ENCODE measurements at places on chromosomes 13 and 19. TPM values are rescaled to one million over a fixed set of nuclear protein-coding genes. Genes with fewer than 3 reads are reported as not detected.
A peak's percentile ranks its signal among the peaks of the same experiment; 100 is the strongest.

The ERICH6B gene
- not detected for total RNA-seq

The ZBTB32 gene
- total RNA-seq, result not detected

The PCP2 gene
- total RNA-seq, result not detected

The SMIM44 gene
- total RNA-seq, result not detected

The C19orf33 gene
- not detected for total RNA-seq

The KLK3 gene
- not detected for total RNA-seq

The IGLON5 gene
- total RNA-seq, result not detected

The ADAT3 gene
- 2.9 TPM for total RNA-seq

The NXNL1 gene
- total RNA-seq, result not detected

The SOX1 gene
- total RNA-seq, result not detected

- peaks cover 2% of the 10 kb centered on the region for H3K27me3 ChIP-seq
- H3K4me1 ChIP-seq, result peaks cover 56% of the 10 kb centered on the region
- peaks cover 29% of the 10 kb centered on the region for H3K36me3 ChIP-seq
- no peak for DNase-seq
Observed at GRCh38 chr19:16200038-16201010, 2.6 kb downstream of the AP1M1 start.

DNA sequence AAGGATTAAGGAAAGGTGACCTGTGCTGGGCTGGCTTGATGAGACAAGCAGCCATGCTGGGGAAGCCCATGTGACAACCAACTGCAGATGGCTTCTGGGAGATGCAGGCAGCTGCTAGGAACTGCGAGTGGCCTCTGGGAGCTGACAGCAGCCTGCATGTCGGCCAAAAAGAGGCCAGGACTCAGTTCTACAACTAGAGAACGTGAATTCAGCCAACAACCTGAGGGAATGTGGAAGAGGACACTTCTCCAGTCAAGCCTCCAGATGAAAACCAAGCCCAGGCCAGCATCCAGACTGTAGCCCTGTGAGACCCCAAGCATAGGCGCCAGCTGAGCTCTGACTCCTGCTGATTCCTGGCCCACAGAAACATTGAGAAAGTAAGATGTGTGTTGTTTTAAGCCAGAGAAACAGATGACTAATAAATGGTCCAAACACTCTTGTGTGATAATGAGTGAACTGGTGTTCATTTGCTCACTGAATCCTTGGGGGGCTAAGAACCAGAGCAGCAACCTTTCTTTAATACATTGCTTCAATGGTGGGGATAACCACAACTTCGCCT is 45.0 kb downstream of the SLC7A1 start:
- H3K36me3 ChIP-seq, result peaks cover 71% of the 10 kb centered on the region
- no peak overlapping the region for H3K4me3 ChIP-seq
- peak overlapping the region; percentile 46 for H3K27ac ChIP-seq
- H3K27me3 ChIP-seq, result peaks cover 1% of the 10 kb centered on the region
- DNase-seq, result no peak
- peaks cover 92% of the 10 kb centered on the region for H3K4me1 ChIP-seq

- no peaks in the 10 kb centered on the region for H3K36me3 ChIP-seq
- no peak for DNase-seq
- H3K4me3 ChIP-seq, result no peak overlapping the region
- H3K4me1 ChIP-seq, result no peaks in the 10 kb centered on the region
- H3K27ac ChIP-seq, result no peak overlapping the region
Observed at GRCh38 chr13:104314926-104315535, 1248.8 kb upstream of the SLC10A2 start.

DNA sequence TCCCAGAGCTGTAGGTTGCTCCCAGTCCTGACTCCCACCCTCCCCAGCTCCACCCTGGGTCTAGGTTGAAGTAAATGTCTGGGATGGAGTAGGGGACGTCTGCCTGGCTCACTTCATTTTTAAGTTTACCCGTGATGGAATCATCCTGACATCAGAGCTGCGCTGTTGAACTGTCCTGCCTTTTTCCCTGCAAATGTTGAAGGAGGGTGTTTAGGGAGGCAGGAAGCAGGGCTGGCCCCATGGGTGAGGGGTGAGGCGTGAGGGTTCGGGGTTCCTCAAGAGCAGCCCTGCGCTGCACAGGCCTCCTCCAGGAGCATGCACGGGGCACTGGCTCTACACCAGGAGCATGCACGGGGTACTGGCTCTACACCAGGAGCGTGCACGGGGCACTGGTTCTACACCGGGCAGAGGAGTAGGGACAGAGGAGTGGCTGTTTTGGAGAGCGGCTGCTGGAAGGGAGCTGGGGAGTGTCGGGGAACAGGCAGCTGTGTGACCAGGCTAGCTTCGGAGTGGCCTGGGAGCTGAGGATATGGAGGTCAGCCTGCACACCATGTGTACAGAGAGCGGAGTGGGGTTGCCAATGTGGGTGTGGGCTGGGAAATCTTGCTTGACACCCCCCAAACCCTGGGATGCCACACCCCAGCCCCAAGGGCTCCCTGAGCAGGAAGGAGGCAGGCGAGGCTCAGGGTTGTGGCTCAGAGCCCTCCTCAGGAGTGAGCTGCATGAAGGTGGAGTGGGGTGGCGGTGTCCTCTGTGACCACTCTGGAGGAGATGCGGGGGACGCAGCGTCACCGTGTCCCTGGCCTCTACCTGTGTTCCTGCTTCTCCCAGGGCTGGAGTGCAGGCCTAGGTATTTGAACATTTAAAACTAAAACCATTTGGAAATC is 63.3 kb downstream of the GPR12 start:
- no peak overlapping the region for H3K4me3 ChIP-seq
- peaks cover 21% of the 10 kb centered on the region for H3K4me1 ChIP-seq
- peaks cover 14% of the 10 kb centered on the region for H3K36me3 ChIP-seq
- H3K27ac ChIP-seq, result no peak overlapping the region

DNA sequence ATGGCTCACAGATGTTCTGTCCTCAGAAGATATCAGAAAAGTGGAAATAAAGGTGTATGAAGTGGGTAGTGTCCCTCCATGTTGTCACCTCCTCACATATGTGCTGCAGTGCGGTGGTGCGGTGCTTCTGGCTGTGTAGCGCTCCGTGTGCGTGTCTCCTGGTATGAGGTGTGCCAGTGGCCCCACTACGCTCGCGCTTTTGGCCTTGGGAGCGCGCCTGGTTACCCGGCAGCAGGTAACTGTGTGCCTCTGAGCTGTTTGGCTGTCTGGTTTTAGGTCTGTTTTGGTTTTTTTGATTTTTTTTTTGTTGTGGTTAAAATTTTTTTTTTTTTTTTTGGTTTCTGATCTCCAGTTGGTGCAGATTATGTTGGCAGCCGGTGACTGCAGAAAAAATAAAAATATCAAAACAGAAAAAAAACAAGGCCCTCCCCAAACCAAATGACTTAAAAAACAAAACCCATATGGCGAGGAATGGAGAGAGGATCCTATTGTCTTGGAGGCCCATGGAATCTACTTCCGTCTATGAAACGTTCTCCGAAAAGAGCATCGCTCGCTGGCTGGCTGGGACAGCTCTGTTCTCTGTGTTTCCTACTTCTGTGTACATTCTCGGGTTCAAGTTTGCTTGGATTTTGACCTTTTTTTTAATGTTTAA is 7.9 kb downstream of the HNRNPL start:
- peak overlapping the region; percentile 56 for H3K27ac ChIP-seq
- H3K36me3 ChIP-seq, result peaks cover 80% of the 10 kb centered on the region
- peaks cover 75% of the 10 kb centered on the region for H3K4me1 ChIP-seq
- no peak for DNase-seq
- H3K27me3 ChIP-seq, result peaks cover 23% of the 10 kb centered on the region
- H3K4me3 ChIP-seq, result peak overlapping the region; percentile 11

- DNase-seq, result no peak
- H3K27ac ChIP-seq, result no peak overlapping the region
- H3K36me3 ChIP-seq, result no peaks in the 10 kb centered on the region
- H3K27me3 ChIP-seq, result peaks cover 5% of the 10 kb centered on the region
Observed at GRCh38 chr19:17842663-17843291, 5.0 kb downstream of the JAK3 start.

DNA sequence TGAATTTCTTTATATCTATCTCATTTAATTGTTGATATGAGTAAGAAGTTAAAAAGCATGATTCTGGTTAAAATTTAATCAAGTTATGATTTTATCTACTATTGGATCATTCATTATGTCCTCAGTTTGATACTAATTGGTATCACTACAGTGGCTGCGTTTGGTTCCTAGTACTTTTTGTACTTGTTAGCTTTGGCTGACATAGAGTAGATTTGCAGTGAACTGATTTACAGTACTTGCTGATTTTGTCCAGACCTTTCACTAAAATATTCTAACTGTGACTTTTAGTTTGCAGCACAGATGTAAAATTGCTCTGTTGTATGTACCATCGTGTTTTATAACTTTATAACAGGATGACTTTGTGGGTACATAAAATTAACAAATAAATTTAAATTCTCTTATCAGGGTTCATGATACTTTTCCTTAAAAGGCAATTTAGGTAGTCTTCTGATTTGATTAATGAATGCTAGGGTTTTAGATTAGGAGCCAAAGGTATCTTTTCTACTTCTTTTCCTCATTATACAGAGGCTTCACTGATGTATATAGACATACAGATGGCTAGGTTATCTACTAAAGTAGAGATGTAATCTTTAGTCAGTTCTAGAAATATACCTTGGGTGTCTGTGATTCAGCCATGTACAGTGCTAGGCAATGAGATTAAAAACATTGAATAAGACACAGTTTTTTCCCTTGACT is 8.7 kb downstream of the UCHL3 start:
- no peaks in the 10 kb centered on the region for H3K27me3 ChIP-seq
- no peak for DNase-seq
- peaks cover 48% of the 10 kb centered on the region for H3K4me1 ChIP-seq
- peak overlapping the region; percentile 53 for H3K27ac ChIP-seq

- H3K27ac ChIP-seq, result no peak overlapping the region
- no peak overlapping the region for H3K4me3 ChIP-seq
- no peaks in the 10 kb centered on the region for H3K36me3 ChIP-seq
- H3K4me1 ChIP-seq, result peaks cover 7% of the 10 kb centered on the region
Observed at GRCh38 chr19:6465006-6465405, 935 bp downstream of the CRB3 start.

- no peaks in the 10 kb centered on the region for H3K36me3 ChIP-seq
- H3K4me3 ChIP-seq, result no peak within 1 kb of the TSS
- H3K27me3 ChIP-seq, result peaks cover 27% of the 10 kb centered on the region
- DNase-seq, result no peak
- H3K27ac ChIP-seq, result no peak within 1 kb of the TSS
Observed at GRCh38 chr19:3868770-3869456, at the start of gene ZFR2. ZFR2 (minus strand) TSS chr19:3869038; CDS start chr19:3869017, 21 bp downstream.

- peak; percentile 1 for DNase-seq
- H3K4me1 ChIP-seq, result peaks cover 7% of the 10 kb centered on the region
- peaks cover 41% of the 10 kb centered on the region for H3K36me3 ChIP-seq
- no peak overlapping the region for H3K27ac ChIP-seq
- H3K4me3 ChIP-seq, result no peak overlapping the region
Observed at GRCh38 chr13:49183672-49184325, 36.3 kb upstream of the MLNR start.

DNA sequence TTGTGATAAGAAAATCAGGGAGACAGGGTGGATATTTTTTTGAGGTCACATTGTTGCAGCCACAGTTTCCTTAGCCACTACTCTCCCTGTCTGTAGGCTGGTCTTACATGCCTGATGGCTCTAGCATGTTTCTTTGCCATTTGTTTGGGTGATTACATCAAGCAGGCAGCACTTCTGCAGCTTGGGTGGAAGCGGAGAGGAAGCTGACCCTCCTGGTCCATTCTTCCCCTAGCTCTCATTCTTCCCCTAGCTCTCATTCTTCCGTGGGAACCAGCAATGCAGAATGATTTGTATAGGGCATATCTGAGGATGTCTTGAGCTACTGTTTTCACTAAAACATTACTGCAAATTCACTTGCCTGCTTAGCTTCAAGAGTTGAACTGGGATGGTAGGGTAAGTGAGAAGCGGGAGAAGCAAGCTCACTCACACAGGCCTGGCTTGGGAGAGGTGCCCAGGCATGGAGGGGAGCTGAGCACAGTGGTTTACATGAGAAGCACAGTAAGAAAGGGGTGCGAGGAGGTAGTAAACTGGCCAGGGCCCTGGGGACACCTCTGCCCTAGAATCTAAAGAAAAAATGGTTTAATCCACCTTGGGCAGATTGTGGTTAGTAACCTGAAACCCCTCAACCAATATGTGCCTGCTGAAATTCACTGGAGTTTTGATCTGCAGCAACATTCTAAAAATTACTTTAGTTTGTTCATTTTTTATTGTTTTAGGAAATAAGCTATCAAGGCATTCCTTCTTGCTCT is 538.9 kb downstream of the RFC3 start:
- peak overlapping the region; percentile 60 for H3K4me3 ChIP-seq
- H3K27me3 ChIP-seq, result no peaks in the 10 kb centered on the region
- peaks cover 11% of the 10 kb centered on the region for H3K36me3 ChIP-seq
- H3K27ac ChIP-seq, result peak overlapping the region; percentile 88
- peaks cover 77% of the 10 kb centered on the region for H3K4me1 ChIP-seq
- peak; percentile 2 for DNase-seq
